ENCODE measurements at places on chromosomes 16 and 17. TPM values are rescaled to one million over a fixed set of nuclear protein-coding genes. Genes with fewer than 3 reads are reported as not detected.

DNA sequence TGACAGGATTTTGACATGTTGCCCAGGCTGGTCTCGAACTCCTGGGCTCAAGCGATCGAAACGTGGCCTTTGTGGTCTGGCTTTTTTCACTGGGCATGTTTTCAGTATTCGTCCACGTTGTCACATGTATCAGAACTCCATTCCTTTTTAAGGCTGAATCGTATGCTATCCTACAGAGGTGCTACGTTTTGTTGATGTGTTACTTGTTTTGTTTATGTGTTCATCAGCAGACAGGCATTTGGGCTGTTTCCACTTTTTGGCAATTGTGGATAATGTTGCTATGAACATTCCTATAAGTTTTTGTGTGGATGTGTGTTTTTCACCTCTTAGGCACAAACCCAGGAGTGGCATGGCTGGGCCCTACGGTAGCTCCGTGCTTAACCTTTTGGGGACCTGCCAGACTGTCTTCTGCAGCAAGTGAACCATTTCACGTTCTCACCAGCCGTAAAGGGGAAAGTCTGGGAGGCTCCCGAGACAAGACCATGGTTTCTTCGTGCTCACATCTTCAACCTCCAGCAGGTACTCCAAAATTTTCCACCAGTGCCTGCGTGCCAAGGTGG lies 26.9 kb downstream of the ADCY9 start:
- no peak for ATAC-seq

- no peak for ATAC-seq
These were observed 401.1 kb downstream of the UTP18 start for GRCh38 chr17:51661403-51661802.

The AURKB gene
- total RNA-seq = 22.0 TPM

The RNF112 gene
- 1.1 TPM for total RNA-seq

The SGCA gene
- total RNA-seq = 0.64 TPM

GRCh38 chr16:46898006-46898405 lies 13.8 kb downstream of the GPT2 start:
- no peak for ATAC-seq

GRCh38 chr16:73020409-73020884 lies 27.5 kb downstream of the ZFHX3 start:
- ATAC-seq = peak; percentile 32

DNA sequence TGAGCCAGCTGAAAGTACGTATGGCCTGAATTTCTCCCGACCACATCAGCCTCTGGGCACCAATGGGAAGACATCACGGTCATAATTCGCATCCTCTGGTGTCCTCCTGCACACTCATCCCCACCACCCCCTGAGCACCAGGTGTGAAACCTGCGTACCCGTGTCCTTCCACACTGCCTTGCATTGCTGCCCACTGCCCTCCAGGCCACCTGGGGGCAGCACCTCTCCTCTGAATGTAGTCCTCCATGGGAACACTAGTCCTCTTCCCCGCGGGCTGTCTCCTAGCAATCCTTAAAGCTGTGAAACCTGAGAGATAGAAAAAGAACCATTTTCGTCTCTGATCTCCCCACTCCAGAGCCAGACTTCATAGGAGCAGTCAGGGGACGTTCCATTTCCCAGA lies 125.5 kb downstream of the ZNF18 start:
- ATAC-seq = no peak

Data from esophagus mucosa (tissue), 1 donor.